ENCODE measurements at places on chromosomes 5 and 9.

- DNase-seq = no peak
Observed at GRCh38 chr5:43523662-43524072, 8.7 kb upstream of the C5orf34 start.

DNA sequence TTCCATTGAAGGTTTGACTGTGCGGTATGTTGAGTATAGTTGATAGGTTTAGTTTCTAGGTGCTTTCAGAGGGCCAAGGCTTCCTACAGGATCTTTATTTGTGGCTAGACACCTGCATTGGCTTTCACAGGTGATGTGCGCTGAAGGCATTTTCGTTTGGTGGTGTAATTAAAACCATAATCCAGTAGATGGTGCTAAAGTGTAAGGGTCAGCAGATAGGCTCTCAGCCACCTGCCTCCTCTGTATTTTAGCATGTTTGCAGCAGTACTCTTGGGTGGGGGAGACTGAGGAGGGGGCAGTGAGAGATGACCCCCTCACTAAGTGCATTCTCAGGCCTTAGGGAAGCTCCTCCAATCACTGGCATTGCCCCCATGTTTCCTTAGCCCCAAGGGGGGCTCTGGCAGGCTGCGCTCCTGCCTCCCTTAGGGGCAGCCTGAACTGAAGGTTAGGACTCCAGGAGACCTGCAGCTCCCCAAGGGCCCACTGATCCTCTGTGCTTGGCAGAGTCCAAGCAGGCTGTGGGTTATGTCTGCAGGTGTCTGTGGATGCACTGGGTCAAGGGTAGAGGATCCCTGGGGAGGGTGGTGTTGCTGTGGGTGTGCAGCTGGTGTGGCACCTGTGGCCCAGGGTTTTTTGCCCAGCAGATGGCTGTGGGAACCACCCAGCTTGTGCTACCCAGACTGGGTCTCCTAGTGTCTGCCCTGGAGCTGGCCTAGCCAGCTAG is 23.4 kb downstream of the CDK20 start:
- no peak for DNase-seq

GRCh38 chr9:94101162-94101853 is 17.0 kb downstream of the PTPDC1 start:
- DNase-seq = no peak

DNA sequence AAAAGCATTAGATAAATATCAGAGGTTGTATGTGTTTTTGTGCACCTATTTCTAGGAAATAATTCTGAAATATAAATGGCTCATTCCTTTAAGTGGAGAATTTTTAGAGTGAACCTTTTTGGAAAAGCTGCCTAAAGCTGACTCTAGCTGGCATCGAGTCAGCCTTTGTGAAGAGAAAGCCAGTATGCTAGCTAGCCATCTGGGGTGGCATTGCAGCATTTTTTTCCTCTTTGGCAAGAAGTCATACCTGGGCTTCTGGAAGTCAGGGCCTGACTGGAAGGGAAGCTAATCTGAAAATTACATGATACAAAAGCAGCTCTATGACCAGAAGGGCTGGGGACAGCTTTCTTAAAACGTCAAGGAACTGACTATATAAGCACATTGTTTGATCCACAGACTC is 19.7 kb downstream of the ANP32B start:
- no peak for DNase-seq

- DNase-seq = no peak
Observed at GRCh38 chr9:121394292-121394691, 24.2 kb upstream of the STOM start.

DNA sequence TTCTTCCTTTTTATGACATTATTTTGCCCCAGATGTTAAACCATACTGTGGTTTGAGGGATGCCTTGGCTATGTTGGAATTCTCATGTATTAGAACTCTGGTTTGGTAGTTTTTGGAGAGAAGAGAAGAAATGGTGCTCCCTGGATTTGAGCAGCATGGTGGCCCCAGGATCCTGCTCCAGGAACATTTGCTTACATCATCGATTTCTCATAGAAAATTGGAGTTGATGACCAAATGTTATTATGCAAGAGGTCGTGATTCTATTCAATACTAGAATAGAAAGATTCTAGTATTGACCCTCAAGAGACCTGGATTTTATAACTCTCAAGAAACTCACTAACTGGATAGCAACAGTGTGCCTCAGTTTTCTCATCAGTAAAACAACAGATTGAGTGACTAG is 77.5 kb upstream of the GNAQ start:
- no peak for DNase-seq

GRCh38 chr5:154465169-154465568 is 12.9 kb downstream of the HAND1 start:
- no peak for DNase-seq

- no peak for DNase-seq
Observed at GRCh38 chr5:35876922-35877321, 20.2 kb downstream of the IL7R start.

DNA sequence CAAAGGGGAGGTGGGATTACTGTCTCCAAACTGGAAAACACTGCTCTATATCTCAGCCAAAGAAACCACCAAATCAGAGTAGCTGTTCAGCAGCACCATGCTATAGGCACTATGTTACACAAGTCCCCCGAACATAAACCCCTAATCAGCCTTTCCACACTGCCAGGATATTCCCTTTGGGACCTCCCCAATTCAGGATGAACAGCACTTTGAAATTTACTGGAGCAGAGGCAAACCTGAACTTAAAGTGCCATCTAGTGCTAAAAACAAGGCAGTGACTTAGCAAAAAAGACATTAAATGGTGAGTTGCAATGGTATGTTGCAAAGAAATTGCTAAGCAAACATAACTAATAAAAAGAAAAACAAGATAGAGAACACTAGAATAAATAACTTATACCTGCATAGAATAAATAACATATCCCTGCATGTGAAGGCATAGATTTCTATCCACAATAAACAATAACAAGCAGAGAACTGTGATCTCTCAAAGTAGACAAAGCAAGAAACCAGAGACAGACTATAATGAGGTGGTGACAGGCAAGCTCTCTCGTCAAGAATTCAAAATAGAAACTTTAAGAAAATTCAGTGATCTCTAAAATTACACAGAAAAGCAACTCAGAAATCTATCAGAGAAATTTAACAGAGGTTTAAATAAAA is 584.4 kb upstream of the ACO1 start:
- no peak for DNase-seq

GRCh38 chr9:130815242-130815808 is 19.7 kb upstream of the ABL1 start:
- DNase-seq = no peak

GRCh38 chr5:89236900-89237299 is 353.9 kb upstream of the MEF2C start:
- no peak for DNase-seq

DNA sequence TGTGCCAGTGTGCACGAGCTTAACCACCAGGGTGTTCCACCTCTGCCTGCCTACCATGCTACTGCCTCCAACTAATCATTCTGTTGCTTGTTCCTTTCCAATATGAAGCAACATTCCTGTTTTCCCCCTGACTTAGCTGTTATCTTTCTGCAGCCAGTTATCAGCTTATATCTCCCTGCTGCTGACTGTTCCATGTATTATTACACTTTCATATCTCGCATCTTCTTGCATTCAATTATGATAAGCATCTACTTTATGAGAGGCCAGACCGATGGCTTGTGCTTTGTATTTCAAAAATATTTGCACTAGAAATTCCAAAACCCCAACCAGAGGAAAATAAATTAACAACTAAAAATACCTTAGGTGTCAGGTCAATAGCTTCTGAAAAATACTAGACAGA is 394.0 kb upstream of the BRINP1 start:
- DNase-seq = no peak

DNA sequence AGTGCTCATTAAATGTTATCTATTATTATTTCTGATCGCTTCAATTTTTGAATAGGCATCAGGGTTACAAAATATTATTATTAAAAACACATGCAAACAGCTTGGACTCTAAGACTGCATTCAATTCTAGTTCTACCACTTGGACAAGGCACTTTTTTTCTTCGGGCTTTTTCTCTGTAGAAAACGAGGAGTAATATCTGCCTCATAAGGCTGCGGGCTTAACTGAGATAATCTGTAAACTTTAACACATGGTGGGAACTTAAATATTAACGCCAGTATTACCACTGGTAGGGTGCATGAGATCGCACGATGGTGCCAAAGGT is 511 bp upstream of the SPDL1 start:
- no peak for DNase-seq

- DNase-seq = no peak
Observed at GRCh38 chr5:10069637-10070313, 179.9 kb downstream of the ATPSCKMT start.

- DNase-seq = no peak
Observed at GRCh38 chr5:67042176-67043003, 154.2 kb downstream of the CD180 start.

DNA sequence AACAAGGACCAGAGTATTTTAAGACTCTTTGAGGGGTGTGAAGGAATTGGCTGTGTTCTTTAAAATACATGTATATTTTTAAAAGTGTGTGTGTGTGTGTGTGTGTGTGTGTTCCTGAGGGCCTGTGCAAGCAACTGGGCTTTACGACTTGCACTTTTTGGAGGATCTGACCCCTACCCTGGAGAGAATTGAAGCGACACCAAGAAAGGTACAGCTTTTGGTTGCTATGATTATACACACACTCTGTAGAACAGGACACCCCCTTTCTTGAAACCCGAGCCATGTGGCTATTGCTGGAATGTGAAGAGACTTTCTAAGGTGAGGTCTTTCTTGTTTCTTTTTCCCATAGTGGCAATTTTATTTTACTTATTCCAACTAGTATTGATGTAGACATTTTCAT is 988 bp downstream of the SHISAL2B start:
- DNase-seq = no peak

DNA sequence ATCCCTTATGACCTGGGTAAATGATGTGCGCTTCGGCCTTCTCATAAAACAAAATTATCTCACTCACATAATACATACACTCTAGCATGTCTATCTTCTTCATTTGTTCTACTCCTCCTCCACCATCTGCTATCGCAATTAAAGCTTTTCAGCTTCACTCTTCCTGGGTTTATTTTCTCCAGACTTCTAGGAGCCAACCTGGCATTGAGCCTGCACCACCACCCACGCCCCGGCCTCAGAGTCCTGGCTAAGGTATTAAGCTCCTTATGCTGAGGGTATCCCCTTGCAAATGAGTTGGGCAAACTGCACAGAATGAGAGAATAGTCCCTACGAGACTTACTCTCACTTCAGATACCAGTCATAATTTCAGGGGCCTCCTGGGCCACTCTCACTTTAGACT is 236.1 kb upstream of the CDH12 start:
- no peak for DNase-seq

Measured in stimulated activated CD4-positive, alpha-beta T cell treated with anti-CD3 and anti-CD28 coated beads, Interleukin-15, amount 100 ng/mL, for 1 hour (primary cell).